ENCODE measurements at places on chromosomes 13 and 19. TPM values are rescaled to one million over a fixed set of nuclear protein-coding genes. Genes with fewer than 3 reads are reported as not detected.
A peak's percentile ranks its signal among the peaks of the same experiment; 100 is the strongest.

- no peaks in the 10 kb centered on the region for H3K27me3 ChIP-seq
- no peak overlapping the region for H3K4me3 ChIP-seq
- no peak overlapping the region for H3K27ac ChIP-seq
- peaks cover 6% of the 10 kb centered on the region for H3K4me1 ChIP-seq
Observed at GRCh38 chr13:51240178-51240577, 18.0 kb downstream of the FAM124A start.

- DNase-seq = peak; percentile 98
- H3K4me1 ChIP-seq = peaks cover 17% of the 10 kb centered on the region
- peak within 1 kb of the TSS; percentile 79 for H3K4me3 ChIP-seq
- peaks cover 18% of the 10 kb centered on the region for H3K36me3 ChIP-seq
- H3K27me3 ChIP-seq = no peaks in the 10 kb centered on the region
Observed at GRCh38 chr19:57947419-57948134, at the start of gene ZNF256. TSS of gene ZNF256 (minus strand) at chr19:57947706. CDS start at chr19:57947474, 232 bp downstream.

GRCh38 chr19:55368701-55369563 lies 1.3 kb downstream of the IL11 start:
- no peak overlapping the region for H3K4me3 ChIP-seq
- DNase-seq = no peak
- no peak overlapping the region for H3K27ac ChIP-seq
- no peaks in the 10 kb centered on the region for H3K36me3 ChIP-seq

DNA sequence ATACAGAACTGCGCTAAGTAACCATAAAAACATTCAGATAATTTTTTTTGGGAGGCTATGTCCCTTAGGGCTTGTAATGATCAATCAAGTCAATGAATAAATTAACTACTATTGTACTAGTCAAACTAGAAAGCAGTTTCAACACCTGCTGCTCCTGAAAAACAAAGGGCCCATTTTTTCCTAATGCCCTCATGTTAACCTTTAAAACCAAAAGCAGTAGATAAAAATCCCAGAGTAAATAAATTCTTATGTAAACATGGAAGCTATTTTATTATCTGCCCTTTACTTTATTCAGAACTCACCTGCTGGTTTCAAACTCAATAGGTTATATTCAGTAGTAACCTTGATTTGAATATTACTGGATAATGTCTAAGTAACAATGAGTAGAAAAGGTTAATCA lies 159.5 kb upstream of the STARD13 start:
- H3K27ac ChIP-seq = no peak overlapping the region
- H3K4me3 ChIP-seq = no peak overlapping the region
- H3K4me1 ChIP-seq = no peaks in the 10 kb centered on the region
- no peaks in the 10 kb centered on the region for H3K36me3 ChIP-seq
- no peaks in the 10 kb centered on the region for H3K27me3 ChIP-seq
- no peak for DNase-seq

GRCh38 chr19:20197747-20198146 lies 30.7 kb downstream of the ZNF486 start:
- no peak overlapping the region for H3K4me3 ChIP-seq
- peaks cover 57% of the 10 kb centered on the region for H3K36me3 ChIP-seq
- H3K4me1 ChIP-seq = no peaks in the 10 kb centered on the region
- no peaks in the 10 kb centered on the region for H3K27me3 ChIP-seq

DNA sequence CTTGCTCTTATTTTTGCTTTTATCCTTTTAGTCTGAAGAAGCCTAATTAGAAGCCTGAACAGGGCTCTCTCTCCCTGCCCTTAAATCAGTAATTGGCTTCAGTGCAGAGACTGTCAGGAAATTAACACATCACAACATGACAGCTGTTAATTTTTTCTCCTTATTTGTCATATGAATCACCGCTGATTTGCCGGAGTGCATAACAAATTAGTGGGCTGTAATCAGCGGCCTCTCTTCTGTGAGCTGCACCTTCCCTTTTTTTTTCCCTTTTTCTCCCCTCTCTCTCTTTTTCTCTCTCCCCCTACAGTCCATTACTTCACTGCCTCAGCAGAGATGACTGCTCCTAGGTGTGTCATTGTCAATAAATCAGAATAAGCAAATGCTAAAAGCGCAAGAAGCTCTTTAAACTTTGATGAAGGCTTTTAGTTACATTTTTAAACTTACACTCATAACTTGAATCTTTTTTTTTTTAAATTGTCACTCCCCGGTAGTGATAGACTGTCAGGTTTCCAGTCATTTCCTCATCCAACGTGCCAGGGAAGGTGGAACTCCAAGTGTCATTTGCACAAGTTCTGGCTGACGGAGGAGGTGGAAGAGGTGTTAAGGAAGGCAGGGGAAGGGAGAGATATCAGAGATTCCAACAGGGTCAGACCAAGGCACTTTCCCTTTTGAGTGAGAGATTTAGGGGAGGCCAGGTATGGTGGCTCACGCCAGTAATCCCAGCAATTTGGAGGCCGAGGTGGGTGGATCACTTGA lies 197.1 kb upstream of the TSHZ3 start:
- H3K27ac ChIP-seq = no peak overlapping the region
- no peak overlapping the region for H3K4me3 ChIP-seq
- no peaks in the 10 kb centered on the region for H3K27me3 ChIP-seq
- no peak for DNase-seq

- no peak overlapping the region for H3K4me3 ChIP-seq
- DNase-seq = no peak
- no peaks in the 10 kb centered on the region for H3K36me3 ChIP-seq
Observed at GRCh38 chr19:29804493-29804892, 7.3 kb upstream of the CCNE1 start.

- no peak for DNase-seq
- H3K4me1 ChIP-seq = peaks cover 7% of the 10 kb centered on the region
- H3K36me3 ChIP-seq = peaks cover 13% of the 10 kb centered on the region
- H3K27me3 ChIP-seq = peaks cover 53% of the 10 kb centered on the region
- no peak overlapping the region for H3K4me3 ChIP-seq
- no peak overlapping the region for H3K27ac ChIP-seq
Observed at GRCh38 chr19:995051-995827, 5.0 kb upstream of the GRIN3B start.

Gene ZNF761
- 4.2 TPM for total RNA-seq

Gene IL11
- total RNA-seq = not detected

Gene ZNF121
- 19.7 TPM for total RNA-seq

GRCh38 chr19:36060430-36060829 lies 5.7 kb downstream of the WDR62 start:
- no peak overlapping the region for H3K4me3 ChIP-seq
- DNase-seq = peak; percentile 16
- no peak overlapping the region for H3K27ac ChIP-seq
- H3K4me1 ChIP-seq = peaks cover 4% of the 10 kb centered on the region
- no peaks in the 10 kb centered on the region for H3K27me3 ChIP-seq

DNA sequence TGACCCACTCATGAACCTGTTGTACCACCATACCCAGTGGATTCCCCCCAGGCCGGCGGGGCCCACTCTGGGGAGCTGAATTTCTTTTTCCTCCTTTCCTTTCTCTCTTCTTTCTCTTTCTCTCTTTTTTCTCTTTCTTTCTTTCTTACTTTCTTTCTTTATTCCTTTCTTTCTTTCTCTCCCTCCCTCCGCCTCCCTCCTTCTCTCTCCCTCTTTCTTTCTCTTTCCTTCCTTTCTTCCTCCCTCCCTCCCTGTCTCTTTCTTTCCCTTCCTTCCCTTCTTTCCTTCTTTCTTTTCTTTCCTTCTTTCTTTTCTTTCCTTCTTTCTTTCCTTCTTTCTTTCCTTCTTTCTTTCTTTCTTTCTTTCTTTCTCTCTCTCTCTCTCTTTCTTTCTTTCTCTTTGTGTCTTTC lies 327.7 kb downstream of the ZNF536 start:
- H3K27ac ChIP-seq = no peak overlapping the region
- DNase-seq = no peak
- H3K4me1 ChIP-seq = no peaks in the 10 kb centered on the region
- no peaks in the 10 kb centered on the region for H3K36me3 ChIP-seq
- H3K27me3 ChIP-seq = no peaks in the 10 kb centered on the region
- H3K4me3 ChIP-seq = no peak overlapping the region

Gene VSIG10L
- total RNA-seq = 0.80 TPM

- H3K27ac ChIP-seq = no peak overlapping the region
- DNase-seq = no peak
- peaks cover 12% of the 10 kb centered on the region for H3K36me3 ChIP-seq
- no peaks in the 10 kb centered on the region for H3K27me3 ChIP-seq
- peaks cover 44% of the 10 kb centered on the region for H3K4me1 ChIP-seq
- no peak overlapping the region for H3K4me3 ChIP-seq
Observed at GRCh38 chr19:58560921-58561320, 2.5 kb upstream of the UBE2M start.

Gene CD33
- total RNA-seq = 0.51 TPM

- DNase-seq = no peak
- H3K4me1 ChIP-seq = peaks cover 24% of the 10 kb centered on the region
- no peak overlapping the region for H3K27ac ChIP-seq
- H3K4me3 ChIP-seq = no peak overlapping the region
Observed at GRCh38 chr13:43572656-43573360, 214.0 kb downstream of the ENOX1 start.

DNA sequence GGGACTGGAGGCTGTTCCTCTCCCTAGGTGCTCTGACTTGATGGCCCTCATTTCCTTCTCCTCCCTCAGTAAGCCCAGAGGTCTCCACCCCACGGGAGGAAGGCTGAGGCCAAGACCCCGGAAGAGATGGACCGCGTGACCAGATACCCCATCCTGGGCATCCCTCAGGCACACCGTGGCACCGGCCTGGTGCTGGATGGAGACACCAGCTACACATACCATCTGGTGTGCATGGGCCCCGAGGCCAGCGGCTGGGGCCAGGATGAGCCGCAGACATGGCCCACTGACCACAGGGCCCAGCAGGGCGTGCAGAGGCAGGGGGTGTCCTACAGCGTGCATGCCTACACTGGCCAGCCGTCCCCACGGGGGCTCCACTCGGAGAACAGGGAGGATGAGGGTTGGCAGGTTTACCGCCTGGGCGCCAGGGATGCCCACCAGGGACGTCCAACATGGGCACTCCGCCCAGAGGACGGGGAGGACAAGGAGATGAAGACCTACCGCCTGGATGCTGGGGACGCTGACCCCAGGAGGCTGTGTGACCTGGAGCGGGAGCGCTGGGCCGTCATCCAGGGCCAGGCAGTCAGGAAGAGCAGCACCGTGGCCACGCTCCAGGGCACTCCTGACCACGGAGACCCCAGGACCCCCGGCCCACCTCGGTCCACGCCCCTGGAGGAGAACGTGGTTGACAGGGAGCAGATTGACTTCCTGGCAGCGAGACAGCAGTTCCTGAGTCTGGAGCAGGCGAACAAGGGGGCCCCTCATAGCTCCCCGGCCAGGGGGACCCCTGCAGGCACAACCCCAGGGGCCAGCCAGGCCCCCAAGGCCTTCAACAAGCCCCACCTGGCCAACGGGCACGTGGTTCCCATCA lies 6.1 kb downstream of the MISP start:
- no peak overlapping the region for H3K27ac ChIP-seq
- no peaks in the 10 kb centered on the region for H3K27me3 ChIP-seq
- DNase-seq = no peak
- H3K4me1 ChIP-seq = no peaks in the 10 kb centered on the region

Gene KLK14
- total RNA-seq = 1.2 TPM

Gene CGB3
- not detected for total RNA-seq

GRCh38 chr13:36950920-36951319 lies 30.9 kb upstream of the SMAD9 start:
- no peak for DNase-seq
- H3K36me3 ChIP-seq = peaks cover 5% of the 10 kb centered on the region
- H3K4me3 ChIP-seq = no peak overlapping the region
- H3K27me3 ChIP-seq = no peaks in the 10 kb centered on the region
- H3K27ac ChIP-seq = no peak overlapping the region

Gene ISOC2
- total RNA-seq = 44.2 TPM

DNA sequence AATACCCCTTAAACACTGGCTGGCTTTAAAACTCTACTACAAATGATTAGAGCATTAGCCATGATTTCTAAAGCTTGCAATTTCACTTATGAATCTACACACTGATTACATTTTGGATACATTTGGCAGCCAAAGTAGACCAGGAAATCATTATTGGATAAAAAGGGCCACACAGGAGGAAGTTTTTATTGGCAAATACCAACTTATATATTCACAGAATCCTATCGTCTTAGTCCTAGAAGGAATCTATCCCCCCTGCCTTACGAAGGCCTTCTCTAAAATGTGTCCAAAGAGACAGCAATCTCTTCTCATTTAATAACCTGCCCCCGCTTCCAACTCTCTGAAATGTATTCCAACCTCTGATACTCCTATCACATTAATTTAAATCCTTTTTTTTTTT lies 52.5 kb downstream of the KLF5 start:
- H3K4me1 ChIP-seq = no peaks in the 10 kb centered on the region
- no peaks in the 10 kb centered on the region for H3K27me3 ChIP-seq
- H3K27ac ChIP-seq = no peak overlapping the region

DNA sequence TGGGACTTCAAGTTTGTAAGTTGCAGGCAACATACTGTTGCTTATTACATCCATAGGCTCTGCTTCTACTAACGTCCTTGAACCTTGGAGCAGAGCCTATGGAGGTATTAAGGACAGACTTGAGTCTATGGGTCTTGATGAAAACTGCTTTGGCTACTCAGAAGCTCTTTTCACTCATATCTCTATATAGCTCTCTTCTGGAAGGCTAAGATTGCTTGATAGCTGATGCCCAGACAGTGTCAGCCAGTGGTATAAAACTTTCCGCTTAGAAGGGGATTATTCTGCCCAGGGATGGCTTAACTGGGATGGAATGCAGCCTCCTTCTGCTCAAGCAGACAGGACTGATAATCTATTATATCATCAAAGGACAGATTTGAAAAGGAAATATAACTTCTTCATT lies 25.6 kb upstream of the ESD start:
- H3K27ac ChIP-seq = no peak overlapping the region
- no peak for DNase-seq
- no peaks in the 10 kb centered on the region for H3K36me3 ChIP-seq
- H3K4me1 ChIP-seq = no peaks in the 10 kb centered on the region

- peaks cover 28% of the 10 kb centered on the region for H3K4me1 ChIP-seq
- H3K4me3 ChIP-seq = no peak overlapping the region
- DNase-seq = no peak
- no peaks in the 10 kb centered on the region for H3K27me3 ChIP-seq
- H3K27ac ChIP-seq = no peak overlapping the region
Observed at GRCh38 chr13:41028051-41028450, 8.9 kb upstream of the ELF1 start.

Gene CCDC8
- 28.7 TPM for total RNA-seq

GRCh38 chr19:53552001-53552721 lies 14.2 kb downstream of the ZNF331 start:
- no peak overlapping the region for H3K4me3 ChIP-seq
- peaks cover 3% of the 10 kb centered on the region for H3K36me3 ChIP-seq
- no peaks in the 10 kb centered on the region for H3K27me3 ChIP-seq
- H3K27ac ChIP-seq = no peak overlapping the region
- DNase-seq = no peak

Gene C13orf42
- total RNA-seq = not detected

- DNase-seq = peak; percentile 7
- no peaks in the 10 kb centered on the region for H3K36me3 ChIP-seq
- no peak overlapping the region for H3K4me3 ChIP-seq
- H3K4me1 ChIP-seq = peaks cover 2% of the 10 kb centered on the region
Observed at GRCh38 chr19:990119-990571, 6.0 kb downstream of the WDR18 start.

DNA sequence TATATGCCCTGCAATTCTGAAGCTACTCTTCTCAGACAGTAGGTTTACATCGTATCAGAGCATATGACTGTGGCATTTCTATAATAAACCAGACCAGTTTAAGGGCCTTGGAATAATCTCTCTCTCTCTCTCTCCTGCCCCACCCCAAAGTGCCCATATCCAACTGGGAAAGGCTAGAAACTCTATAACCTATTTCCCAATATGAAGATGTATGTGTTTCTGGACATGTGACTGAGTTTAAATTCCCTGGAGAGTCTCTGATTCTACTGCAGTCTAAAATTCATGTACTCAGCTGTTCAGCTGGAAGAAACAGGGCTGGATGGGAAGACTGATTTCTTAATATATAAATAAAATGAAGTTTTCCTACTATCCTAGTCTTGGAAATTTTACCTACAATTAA lies 91.9 kb upstream of the MBNL2 start:
- no peak overlapping the region for H3K27ac ChIP-seq
- H3K4me1 ChIP-seq = peaks cover 8% of the 10 kb centered on the region
- DNase-seq = no peak
- H3K4me3 ChIP-seq = no peak overlapping the region
- no peaks in the 10 kb centered on the region for H3K27me3 ChIP-seq
